H7 (cell line): ENCODE measurements at places on chromosomes 6 and 20.

- DNase-seq: peak; percentile 52
These were observed 1957.5 kb upstream of the DEFB115 start for GRCh38 chr20:29299811-29300578.

GRCh38 chr6:50278663-50279062 lies 228.9 kb upstream of the DEFB112 start:
- no peak for DNase-seq

DNA sequence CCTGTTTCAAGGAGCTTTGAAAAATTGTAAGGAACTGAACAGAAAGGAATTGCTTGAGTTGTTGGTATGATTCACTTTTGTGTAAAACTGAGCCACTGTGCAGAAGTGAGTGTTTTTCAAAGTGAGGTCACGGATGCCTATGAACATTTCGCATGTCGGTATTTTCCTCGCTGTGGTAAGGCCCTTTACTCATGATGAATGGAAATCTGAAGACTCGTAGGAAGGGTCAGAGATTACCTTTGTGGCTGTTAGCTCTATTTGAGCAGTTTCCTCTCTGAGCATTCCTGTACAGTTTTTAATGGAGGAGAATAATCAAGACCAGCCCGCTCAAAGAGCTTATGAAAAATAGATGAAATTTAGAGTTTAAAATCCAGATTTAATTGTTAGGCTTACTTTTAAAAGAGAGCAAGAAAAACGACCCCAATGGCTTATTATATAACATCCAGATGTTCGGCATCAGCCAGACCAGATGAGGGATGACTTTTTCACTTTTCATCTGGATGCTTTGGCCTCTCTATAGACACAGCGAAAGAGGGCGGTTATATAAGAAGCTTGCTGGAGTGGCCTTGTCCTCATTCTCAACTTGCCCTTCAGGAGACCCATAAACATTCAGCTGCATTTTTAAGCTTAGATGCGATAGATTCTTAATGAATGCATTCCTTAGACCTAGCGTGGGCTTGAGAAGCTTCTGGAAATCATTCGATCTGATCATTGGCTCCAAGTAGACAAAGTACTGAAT lies 99.5 kb downstream of the CD83 start:
- no peak for DNase-seq

DNA sequence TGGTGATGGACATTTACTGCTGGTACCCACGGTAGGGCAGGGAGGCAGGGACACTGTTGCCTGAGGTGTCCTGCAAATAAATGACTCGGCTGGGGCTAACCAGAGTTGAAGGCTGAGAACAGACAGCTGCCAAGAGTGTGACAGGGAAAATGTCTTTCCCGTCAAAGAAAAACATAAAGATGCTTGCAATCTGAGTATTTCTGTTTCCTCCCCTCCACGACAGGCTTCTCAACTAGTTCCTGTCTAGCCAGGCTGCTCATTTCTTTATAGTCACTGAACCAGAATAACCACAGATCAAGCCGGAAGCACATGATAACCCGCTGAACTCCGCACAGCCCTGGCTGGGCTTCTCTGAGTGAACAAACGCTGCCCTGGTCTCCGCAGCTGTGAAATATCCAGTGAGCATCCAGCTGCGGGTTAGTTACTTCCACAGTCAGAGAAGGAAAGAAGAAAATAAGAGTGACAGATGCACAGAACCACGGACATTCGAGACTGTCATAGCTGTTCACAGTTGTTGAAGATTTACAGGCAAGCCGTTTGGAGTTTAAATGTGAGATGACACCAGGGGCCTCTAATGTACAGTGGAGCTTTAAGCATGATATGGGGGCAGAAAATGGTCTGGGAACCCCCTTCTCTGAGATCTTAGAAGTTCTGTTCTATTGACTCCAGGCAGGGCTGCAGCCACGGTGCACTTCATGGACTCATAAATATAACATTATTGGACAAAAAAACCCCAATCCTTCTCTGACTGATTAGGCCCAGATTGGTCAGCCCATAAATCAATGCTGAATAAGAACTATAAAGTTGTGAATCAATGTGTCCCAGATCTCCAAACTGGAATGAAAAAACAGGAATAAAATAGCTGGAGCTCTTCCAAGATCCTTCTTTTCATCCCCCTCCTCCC lies 299.9 kb upstream of the SUPT3H start:
- DNase-seq: no peak

GRCh38 chr6:24313251-24314141 lies 44.4 kb downstream of the DCDC2 start:
- DNase-seq: no peak

- DNase-seq: no peak
These were observed 216.5 kb downstream of the PTPRK start for GRCh38 chr6:128303870-128304269.

GRCh38 chr6:39927159-39927558 lies 7.1 kb downstream of the MOCS1 start:
- no peak for DNase-seq

DNA sequence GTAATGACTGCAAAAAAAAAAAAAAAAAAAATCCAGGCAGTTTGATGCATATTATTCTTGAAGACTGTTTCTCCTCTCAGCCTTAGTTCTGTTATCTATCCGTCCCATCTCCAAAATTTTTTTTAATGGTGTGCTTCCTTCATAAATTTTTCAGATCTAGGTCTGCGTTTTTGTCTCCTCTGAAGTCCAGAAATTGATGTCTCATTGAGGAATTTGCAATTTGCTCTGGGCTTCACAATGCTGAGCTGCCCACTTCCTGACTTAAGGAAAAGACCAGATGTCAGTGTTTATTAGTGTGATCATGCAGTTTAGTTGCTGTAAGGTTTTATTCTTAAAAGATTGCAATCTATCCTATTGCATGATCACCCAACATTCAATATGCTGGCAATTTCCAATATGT lies 297.6 kb downstream of the ZNF217 start:
- no peak for DNase-seq

DNA sequence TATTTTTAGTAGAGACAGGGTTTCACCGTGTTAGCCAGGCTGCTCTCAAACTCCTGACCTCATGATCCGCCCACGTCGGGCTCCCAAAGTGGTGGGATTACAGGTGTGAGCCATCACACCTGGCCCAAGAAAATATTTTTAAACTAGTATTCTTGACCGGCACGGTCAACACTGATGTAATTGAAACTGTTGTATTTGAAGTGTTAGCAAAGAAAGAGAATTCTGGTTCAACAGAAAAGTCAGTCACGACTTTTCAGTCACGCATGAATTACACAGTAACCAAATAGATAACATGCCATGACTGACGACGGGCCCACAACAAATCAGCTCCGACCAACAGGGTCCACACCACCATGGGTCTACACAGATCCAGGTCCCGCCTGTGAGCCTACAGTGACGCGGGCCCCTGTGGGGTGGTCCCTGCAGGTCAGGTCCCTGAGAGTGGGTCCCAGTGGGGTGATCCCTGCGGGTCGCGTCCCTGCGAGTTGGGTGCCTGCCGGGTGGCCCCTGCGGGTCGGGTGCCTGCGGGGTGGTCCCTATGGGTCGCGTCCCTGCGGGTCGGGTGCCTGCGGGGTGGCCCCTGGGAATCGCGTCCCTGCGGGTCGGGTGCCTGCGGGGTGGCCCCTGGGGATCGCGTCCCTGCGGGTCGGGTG lies 1.0 kb downstream of the GMEB2 start:
- peak; percentile 69 for DNase-seq

- no peak for DNase-seq
These were observed 32.2 kb upstream of the MICB start for GRCh38 chr6:31465718-31466117.

DNA sequence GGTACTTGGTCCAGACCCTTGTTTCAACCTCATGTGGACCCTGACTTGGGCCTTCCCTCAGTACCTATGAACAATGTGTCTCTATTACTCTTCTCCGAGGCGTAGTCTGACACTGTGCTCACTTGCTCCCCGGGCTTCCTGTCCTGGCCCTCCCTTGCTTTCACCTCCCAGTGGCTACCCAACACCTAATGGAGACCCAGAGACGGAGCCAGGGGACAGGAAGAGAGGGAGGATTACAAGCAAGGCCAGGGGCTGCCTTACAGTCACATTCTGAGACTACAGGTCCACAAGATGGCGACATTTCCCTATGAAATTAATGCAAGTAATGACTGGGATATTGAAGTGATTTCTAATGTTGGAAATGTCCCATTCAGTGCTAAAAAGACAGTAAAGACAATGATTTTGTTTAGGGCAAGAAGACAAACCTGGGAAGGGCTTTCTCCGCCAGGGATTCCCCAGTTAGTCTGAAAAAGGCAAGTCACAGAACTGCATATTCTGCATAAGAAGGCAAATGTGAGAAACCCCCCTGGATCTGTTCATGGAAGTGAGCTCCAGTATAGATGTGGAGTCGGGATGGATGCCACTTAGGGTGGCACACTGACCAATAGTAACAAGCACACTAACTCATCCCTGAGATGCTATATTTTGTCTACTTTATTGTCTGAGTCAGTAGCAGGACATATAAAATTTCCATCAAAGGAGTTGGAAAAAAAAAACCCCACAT lies 44.0 kb upstream of the ZBTB24 start:
- DNase-seq: peak; percentile 44

- no peak for DNase-seq
These were observed 13.2 kb downstream of the SYTL3 start for GRCh38 chr6:158662954-158663624.

DNA sequence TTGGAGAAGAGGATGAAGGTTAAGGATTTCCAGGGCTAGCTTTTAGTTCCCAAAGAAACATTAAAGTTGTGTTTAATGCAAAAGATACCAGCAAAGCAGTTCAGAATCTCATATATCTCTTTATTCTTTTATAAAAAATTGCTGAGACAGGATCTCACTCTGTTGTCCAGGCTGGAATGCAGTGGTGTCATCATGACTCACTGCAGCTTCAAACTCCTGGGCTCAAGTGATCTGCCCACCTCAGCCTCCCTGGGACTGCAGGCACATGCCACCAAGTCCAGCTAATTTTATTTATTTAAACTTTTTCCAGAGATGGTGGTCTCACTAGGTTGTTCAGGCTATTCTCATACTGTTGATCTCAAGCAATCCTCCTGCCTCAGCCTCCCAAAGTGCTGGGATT lies 41.1 kb upstream of the CAP2 start:
- DNase-seq: no peak

GRCh38 chr6:16770701-16771569 lies 9.7 kb upstream of the ATXN1 start:
- DNase-seq: peak; percentile 79

GRCh38 chr6:37495244-37495934 lies 4.3 kb downstream of the CCDC167 start:
- DNase-seq: no peak

DNA sequence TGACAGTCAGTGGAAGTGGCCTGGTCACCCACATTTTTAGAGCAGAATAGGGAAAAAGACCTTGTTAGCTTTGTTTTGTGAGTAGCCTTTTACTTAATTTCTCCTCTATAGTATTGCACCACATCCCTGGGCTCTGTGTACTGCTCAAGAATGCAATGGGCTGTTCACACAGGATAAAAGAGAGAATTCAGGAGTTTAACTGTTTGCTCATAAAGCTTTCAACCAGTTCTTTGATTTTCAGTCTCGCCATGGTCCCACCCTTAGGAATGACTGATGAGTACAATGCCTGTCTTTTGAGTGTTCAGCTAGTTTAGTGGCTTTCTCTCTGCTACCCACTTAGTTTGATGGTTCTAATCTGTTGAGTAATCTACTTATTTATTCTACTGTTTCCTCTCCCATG lies 129.7 kb downstream of the PLG start:
- no peak for DNase-seq

DNA sequence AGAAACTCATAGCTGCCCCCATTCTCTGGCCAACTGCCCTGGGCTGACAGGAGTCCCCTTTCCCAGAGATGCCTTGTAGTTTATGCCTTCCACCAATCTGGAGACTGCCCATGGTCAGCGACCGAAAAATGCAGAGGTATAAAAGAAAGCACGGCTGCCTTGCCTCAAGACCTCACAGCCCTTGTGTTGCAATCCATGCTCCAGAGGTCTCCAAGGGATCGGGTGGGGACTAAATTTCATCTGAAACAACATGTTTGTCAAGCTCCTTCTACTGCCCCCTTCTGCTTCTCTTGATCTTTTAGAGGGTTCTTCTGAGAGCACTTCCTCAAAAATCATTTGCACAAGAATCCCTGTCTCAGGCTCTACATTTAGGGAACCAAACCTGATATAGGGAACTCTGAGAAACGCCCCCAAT lies 128.8 kb downstream of the PLCB1 start:
- DNase-seq: no peak

- DNase-seq: no peak
These were observed 12.1 kb downstream of the BPIFB3 start for GRCh38 chr20:33065785-33066184.

GRCh38 chr20:8943631-8944030 lies 125.3 kb upstream of the PLCB4 start:
- no peak for DNase-seq

DNA sequence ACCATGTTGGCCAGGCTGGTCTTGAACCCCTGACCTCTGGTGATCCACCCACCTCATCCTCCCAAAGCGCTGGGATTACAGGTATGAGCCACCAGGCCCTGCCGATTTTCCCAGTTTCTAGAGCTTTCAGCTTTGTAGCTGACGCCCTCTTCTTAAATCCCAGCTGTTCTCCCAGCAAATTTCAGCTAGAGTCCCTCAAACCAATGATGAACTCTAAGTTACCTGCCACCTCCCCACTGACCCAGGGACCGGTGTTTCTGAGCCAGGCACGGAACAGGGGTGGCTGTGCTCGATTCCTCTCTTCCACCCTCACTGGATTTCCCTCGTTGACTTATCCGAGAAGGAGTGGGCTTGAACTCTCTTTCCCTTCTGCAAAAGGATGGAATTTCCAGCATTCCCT lies 39.1 kb downstream of the SUN5 start:
- DNase-seq: peak; percentile 13

DNA sequence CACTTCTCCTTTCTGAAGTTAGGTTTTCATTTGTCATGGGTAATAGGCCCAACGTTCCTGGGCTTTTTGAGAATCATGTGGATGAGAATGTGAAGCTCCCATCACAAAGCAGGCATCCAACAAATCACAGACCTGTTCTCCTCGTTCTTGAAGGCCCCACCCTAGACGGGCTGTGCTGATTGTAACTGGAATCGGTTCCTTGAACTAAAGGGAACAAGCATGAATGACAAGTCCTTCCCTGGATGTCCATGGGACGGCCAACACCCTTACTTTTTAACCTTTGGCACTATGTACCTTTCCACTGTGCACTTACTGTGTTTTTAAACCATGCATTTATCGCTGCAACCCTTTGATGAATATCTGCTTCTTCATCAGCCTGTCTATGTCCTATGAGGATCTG lies 438.2 kb downstream of the CD83 start:
- no peak for DNase-seq

DNA sequence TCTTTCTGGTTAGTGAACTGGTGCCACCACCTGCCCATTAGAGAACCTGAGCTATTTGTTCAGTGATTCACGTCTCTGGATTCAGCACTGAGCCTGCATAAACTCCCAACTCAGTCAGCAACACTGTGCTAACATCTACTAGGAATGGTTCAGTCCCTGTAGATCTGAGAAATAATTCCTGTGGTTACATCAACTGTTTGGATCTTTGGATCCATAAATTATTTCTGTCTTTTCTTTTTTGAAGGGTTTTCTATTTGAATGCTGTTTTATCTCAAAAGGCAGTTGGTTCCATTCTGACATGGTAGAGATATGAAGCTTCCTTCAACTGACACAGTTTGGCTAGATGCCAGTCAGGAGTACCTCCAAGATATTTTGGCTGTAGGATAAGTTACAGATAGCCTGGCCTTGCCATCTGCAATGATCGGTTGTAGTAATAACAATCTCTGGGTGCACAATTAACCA lies 125.9 kb downstream of the TRMT11 start:
- no peak for DNase-seq
